Activated naive CD4-positive, alpha-beta T cell (primary cell): ENCODE measurements at places on chromosomes 2 and 18.

DNA sequence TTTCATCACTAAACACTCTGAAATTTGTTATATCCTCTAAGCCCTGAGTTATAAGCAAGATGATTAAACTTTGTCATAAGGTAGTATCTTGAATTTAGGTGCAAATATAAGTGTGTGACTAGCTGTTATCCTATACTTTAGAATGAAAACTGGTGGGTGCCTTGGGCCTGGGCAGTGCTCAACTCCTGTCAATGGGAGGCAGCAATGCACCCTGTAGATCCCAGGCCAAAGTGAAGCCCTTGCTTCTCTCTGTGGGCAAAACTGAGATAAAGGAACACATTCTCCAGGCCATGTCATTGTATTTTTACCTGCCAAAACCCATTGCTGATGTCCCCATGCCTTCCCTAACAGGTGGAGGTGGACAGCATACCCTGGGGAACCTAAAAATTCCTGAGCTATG, 525.2 kb downstream of the TNS1 start:
- no peak for DNase-seq

DNA sequence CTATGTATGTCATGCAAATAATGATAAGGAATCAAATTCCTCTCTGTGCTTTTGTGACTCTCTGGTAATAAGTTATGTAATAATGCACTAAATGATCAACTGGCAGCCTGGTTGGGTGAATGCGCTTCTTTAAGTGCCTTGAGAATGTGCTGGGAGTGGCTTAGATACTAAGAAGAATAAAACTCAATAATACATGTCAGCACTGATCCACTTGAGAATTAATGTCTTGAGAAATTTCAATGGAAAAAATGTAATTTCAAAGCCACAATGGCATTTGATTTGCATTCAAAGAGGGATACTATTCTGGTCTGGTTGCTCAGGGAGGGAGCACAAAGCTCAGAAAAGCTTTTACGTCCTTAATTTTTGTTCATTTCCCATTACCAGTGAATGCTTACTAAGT, 137.7 kb upstream of the MMADHC start:
- no peak for DNase-seq

DNA sequence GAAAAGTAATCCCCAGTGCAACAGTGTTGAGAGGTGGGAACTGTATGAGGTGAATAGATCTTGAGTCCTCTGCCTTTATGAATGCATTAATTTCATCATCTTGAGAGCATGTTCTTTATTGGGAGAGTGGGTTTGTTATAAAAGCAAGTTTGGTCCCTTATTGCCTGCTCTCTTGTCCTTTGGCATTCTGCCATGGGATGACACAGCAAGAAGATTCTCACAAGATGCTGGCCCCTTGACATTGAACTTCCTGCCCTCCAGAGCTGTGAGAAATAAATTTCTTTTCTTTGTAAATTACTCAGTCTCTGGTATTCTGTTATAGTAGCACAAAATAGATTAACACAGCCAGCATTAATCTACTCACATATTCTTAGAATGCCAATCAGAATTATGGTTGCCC, 108.6 kb downstream of the EHBP1 start:
- DNase-seq = no peak

GRCh38 chr2:191789796-191790195, 57.1 kb downstream of the CAVIN2 start:
- DNase-seq = no peak

GRCh38 chr2:147025646-147026585, 818.9 kb upstream of the ACVR2A start:
- DNase-seq = no peak

DNA sequence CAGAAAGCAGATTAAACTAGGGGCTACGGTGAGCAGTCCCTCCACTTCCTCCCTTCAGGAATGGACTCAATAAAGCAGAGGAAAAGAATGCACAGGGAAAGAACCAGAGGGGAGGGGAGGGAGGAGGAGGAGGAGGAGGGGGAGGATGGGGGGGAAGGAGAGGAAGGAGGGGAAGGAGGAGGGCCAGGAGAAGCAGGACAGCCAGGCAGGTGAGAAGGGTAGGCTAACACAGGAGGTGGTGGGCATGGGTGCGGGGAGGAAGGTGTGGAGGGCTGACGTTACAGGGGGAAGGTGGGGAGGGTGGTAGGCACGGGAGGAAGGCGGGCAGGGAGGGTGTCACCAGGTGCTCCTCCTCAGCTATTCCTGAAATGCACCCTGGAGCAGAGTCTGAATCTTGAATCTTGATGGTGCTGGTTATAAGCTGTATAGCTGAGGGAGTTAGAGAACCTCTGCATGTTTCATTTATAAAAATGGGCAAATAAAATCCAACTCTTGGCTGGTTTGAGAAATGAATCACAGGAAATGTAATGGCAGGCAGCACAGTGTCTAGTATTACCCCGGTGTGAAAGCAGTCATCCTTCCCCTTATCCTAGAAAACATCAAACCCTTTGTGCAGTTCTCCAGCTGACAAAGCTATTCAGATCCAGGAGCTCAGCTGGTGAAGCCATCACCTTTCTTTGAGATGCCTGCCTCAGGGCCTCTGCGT, 3.4 kb downstream of the TMEM18 start:
- no peak for DNase-seq

GRCh38 chr2:152472481-152472887, 137.5 kb downstream of the FMNL2 start:
- DNase-seq = no peak

DNA sequence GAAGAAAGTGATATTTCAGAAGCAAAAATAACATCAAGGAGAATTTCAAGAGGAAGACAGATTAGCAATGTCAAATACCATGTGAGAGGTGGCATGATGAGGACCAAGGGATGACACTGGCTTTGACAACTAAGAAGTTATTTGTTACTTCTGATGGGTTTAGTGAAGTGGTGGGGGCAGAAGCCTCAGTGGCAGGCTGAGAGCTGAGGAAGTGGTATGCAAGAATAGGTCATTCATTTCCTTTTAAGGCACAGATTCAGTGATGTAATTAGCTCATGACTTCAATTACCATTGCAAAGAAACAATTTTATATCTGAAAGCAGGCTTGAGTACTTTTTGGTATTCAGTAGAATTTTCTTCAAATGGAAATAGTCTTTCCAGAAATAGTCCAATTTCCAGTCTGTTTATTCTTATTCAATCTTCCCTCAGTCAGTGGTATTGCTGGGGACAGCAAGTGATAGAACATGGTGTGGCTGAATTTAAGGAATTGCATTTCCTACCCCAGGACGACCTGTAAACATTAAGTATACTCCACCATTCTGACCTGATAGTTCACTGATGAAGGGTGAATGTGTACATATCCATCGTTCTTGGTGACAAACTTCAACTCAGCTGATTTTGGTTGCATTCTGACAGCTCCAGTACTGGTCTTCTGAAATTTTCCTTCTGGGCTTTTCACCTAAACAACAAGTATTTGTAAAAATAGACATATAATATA, 28.2 kb downstream of the GEMIN6 start:
- DNase-seq = no peak

GRCh38 chr2:64699712-64700111, 46.0 kb upstream of the SERTAD2 start:
- no peak for DNase-seq

DNA sequence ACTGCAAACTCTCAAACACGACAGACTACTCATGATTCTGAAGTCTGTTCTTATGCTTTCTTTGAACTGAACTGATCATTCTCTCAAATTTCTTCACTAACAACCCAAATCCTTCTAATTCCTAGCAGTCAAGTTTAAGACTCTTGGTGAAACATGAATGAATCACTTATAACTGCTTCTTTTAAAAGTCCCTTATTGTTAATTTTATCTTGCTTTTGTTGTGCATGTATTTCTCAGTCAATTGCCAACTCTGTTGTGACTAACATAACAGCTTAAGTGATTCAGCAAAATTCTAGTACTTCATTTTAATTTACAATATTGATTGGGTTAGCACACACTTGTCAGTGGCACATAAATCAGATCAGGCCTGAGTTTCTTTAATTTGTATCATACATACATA, 357.0 kb upstream of the FSIP2 start:
- DNase-seq = no peak

DNA sequence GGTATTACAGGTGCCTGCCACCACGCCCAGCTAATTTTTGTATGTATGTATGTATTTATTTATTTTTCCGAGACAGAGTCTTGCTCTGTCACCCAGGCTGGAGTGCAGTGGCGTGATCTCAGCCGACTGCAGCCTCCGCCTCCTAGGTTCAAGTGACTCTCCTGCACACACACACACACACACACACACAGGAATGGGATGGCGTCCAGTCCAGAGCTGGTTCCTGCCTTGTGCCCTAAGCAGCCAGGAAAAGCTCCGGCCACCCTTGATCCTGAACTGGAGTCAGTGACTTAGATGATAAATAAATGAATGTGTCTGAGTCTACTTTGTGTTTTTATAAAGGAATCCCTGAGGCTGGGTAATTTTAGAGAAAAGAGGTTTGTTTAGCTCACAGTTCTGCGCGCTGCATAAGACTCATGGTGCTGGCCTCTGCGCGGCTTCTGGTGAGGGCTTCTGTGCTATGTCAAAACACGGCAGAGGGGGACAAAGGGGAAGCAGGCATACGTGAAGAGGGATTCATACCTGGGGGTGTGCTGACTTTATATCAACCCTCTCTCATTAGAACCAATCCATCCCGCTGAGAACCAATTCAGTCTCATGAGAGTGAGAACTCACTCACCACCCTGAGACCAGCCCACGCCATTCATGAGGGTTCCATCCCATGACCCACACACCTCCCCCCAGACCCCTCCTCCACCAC, 59.7 kb upstream of the PHLPP1 start:
- no peak for DNase-seq

- DNase-seq = no peak
These were observed 10.7 kb downstream of the PER2 start for GRCh38 chr2:238277695-238278094.

DNA sequence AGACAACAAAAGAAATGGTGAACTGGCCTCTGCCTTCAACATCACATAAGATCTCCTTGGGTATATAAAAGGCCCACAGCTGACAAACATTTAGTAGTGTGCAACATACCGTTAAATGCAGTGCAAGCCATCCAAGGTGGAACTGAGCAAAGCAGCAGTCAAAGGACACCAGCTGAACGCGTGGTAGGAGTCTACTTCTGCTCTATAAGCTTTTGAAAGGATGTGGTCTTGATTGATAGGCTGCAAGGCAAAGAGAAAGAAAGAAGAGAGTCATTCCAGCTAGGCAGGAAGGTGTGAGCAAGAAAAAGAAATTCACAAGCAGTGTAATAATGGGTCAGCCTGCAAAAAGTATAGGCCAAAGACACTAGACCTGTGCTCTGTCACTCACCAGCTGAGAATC, 356.3 kb downstream of the SATB2 start:
- DNase-seq = no peak

- DNase-seq = no peak
These were observed 128.4 kb downstream of the IKZF2 start for GRCh38 chr2:213022987-213023386.

- DNase-seq = no peak
These were observed 26.2 kb downstream of the SERPINB4 start for GRCh38 chr18:63617915-63618234.

- peak; percentile 11 for DNase-seq
These were observed 8.0 kb downstream of the TMBIM1 start for GRCh38 chr2:218284106-218284811.

DNA sequence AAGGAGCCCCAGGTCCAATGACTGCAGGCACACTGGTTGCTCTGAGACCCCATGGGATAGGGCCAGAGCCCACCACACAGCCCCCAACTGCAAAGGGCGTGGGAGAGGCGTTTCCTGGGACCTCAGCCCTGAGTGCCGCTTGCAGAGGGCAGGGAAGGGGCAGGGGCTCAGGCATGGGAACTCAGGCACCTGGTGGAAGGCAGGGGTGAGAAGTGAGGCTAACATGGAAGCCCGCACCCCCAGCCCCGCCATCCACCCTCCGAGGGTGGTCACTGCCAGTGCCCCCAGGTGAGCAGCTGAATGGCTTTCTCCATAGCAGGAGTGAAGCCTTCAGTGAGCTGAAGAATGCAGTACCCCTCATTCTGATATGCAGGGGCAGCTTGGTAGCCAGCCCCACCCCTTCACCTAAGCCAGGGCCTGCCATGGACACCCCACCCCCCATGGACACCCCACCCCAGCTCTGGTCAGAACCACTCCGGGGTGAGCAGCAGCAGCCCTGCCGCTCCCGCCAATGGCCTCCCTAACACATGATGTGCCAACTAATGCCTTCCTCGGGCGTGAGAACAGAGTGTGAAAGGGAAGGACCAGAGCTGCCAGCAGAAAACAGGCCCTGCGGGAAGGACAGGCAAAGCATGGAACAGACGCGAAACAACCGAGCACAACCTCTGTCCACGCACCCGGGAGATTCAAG, 6.6 kb downstream of the KIF1A start:
- no peak for DNase-seq

DNA sequence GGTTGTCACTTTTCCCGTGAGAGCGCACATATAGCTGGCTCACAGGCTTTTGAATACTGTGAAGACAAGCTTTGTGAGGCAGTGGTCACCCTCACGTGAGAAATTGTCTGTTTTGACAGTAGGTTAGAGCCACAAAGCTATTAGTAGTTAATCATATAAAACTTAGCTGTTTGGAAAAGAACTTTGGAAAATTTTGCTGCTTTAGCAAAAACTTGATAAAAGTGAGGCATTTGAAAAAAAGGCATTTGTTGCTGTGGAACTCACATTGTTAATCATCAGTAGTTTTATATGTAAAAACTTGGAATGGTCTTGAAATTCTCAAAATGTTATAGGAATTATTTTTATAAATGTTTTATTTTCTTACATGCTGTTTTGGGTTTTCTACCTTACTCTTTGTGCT, 22.3 kb downstream of the C2orf74 start:
- DNase-seq = no peak

DNA sequence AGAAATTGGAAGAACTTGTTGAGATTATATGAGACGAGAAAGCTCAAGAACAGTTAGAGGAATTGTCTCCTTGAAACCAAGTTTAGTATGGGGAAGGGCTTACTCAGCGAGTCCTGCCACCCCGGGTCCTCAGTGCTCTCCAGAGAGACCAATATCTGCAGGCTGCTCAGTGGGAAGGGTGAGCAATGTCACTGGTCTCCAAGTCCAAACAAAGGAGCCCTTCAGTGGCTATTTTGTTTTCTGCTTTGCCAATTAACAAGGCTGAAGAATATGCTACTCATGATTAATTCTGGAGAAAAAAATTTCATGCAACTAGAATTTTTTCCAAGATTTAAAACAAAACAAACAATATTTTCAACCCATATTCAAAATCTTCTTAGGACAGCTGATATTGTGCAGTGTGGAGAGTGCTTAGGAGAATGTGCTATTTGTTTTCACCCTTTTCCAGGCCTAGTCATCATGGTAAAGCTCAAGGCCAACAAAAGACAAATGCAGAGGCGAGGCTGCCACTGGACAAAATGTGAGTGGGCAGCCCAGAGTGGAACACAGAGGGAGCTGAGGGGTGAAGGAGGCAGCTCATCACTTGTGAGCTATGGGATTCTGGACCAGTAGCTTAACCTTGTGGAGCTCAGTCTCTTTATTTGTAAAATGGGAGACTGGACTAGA, 83.8 kb upstream of the TMEM17 start:
- no peak for DNase-seq

GRCh38 chr2:232320443-232320803, 58.1 kb upstream of the ALPP start:
- DNase-seq = no peak

GRCh38 chr2:145919477-145919876, 1399.6 kb upstream of the ZEB2 start:
- no peak for DNase-seq

- DNase-seq = no peak
These were observed 40.9 kb upstream of the MBP start for GRCh38 chr18:77173275-77174030.

- DNase-seq = no peak
These were observed 533.7 kb upstream of the TNP1 start for GRCh38 chr2:217393585-217394032.

- no peak for DNase-seq
These were observed 80.5 kb downstream of the NFATC1 start for GRCh38 chr18:79476031-79476917.

GRCh38 chr2:72132981-72133720, 14.5 kb downstream of the CYP26B1 start:
- DNase-seq = no peak
